Ammon's horn (tissue), 1 donor: ENCODE measurements at places on chromosomes 16 and 17.

DNA sequence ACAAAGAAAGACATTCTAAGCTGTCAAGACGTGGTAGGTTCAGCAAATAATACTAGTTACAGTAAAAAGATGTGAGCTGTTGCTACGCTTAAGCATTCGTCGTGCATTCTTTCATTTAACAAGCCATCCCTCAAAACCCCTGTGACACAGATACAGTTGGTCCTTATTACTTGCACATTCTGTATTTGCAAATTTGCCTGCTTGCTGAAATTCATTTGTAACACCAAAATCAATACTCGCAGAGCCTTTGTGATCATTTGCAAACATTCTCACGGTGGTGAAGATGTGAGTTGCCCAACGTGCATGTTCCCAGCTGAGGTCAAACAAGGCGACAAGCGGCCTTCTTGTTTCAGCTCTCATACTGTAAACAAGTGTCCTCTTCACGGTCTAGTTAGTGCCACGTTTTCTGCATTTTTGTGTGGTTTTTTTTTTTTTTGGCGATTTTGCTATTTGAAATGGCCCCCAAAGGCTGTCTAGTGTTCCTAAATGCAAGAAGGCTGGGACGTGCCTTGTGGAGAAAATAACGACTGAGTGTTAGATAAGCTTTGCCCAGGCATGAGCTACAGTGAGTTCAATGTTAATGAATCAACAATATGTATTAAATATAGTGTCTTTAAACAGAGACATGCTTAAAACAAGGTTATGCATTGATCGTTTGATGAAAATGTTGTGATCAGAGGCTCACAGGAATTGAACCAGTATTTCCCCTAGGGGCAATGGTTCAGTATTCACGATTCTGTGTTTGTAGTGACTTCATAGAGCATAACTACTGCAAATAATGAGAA lies 84.1 kb downstream of the RAB11FIP4 start:
- DNase-seq: no peak

DNA sequence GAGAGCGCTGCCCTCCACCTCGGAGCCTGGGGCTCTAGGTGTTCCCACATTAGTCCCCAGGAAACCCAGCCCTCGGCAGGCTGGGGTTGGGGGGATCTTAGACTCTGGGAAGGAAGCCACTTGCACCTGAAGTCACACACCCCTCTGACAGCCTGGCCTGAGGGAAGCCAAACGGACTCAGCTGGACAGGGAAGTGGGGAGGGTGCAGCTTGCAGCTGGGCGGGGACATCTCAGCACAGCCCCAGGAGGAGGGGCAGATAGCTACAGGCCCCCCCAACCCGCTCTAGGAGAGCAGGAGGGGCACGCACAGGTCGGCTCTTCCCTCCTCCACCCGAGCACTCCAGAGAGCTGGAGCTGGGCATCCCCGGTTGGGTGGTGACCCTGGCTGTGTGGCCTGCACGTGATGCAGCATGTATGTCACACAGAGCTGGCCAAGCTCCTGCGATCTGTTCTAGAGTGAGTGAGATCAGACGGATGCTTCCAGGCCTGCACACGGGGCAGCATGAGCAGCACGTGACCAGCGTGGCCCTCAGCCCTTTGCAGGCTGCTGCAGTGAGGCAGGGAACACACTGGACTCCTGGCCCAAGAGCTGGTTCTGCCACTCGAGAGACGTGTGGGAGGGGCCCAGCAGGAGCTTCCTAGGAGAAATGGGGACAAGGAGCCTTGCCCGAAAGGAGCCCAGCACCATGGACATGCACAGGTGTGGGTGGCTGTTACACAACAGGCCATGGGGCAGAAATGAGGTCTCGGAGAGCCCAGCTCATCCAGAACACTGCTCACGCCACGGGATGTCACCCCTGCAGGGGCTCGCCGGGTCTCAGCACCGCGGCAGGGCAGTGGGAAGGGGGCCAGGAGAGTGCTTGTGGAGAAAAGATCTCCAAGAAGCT lies 15.4 kb downstream of the KIFC3 start:
- DNase-seq: peak; percentile 81

DNA sequence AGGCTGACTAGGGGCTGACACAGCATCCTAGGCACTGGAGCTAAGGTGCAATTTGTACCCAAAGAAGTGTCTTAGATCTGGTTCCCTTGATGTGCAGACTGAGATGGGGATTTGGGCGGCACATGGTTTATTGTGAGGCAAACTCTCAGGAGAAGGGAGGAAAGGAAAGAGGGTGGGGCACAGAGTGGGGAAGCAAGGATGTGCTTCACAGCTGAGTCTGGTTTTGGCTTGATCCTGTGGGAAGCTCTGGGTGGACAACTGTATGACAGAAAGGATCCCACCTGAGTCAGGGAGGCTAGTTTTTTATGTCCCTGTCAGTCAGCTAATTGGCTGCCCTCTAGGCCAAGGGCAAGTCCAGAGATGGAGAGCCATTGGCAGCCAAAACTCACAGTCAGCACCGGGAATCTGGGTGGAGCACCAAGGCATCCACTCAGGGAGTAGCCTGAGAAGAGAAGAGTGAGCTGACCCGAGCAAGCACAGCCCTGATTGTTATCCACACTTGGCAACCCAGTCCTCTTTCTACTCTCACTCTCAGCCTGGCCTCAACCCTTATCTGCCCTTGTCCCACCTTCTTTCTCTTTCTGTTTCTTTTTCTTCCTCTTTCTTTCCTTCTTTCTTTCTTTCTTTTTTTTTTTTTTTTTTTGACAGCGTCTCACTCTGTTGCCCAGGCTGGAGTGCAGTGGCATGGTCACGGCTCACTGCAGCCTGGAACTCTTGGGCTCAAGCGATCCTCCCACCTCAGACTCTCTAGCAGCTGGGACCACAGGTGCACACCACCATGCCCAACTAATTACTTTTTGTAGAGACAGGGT lies 12.0 kb downstream of the ARL4D start:
- no peak for DNase-seq

DNA sequence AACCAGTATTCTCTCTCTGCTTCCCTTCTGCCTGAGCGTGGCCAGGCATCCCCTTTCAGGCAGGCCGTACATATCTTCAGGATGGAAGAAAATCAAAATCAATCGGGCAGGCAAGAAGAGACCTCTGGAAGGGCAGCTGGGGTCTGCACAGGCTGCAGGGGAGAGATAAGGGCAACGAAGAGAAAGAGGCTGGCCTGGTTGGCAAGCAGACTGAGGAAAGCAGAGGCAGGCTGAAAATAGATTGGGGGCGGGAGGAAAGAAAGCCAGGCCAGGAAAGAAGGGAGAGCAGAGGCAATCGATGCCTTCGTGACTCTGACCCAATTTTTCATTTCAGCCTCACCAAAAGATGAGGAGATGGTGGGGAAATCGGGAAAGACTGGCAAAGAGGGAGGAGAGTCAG lies 18.1 kb downstream of the PIPOX start:
- no peak for DNase-seq

DNA sequence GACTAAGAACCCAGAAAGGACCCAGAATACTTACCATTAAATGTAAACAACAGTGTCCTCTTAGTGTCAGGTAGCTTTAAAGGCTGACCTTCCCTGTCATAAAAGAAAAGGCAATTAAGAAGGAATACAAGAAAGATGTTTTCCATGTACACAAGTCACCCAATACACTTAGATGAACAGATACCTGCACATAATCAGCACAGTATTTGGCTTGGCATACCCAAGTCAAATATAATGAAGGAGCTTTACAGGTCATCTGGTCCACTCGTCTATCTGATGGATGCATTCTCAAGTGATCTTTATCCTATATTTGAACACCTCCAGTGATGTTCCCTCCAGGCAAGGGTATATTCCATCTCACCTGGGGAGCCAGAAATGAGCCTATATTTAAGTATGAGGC lies 11.1 kb upstream of the STRADA start:
- no peak for DNase-seq

- DNase-seq: no peak
Observed at GRCh38 chr16:3890091-3890490, 9.6 kb upstream of the CREBBP start.
